ENCODE measurements at places on chromosomes 2 and 18. TPM values are rescaled to one million over a fixed set of nuclear protein-coding genes. Genes with fewer than 3 reads are reported as not detected.

DNA sequence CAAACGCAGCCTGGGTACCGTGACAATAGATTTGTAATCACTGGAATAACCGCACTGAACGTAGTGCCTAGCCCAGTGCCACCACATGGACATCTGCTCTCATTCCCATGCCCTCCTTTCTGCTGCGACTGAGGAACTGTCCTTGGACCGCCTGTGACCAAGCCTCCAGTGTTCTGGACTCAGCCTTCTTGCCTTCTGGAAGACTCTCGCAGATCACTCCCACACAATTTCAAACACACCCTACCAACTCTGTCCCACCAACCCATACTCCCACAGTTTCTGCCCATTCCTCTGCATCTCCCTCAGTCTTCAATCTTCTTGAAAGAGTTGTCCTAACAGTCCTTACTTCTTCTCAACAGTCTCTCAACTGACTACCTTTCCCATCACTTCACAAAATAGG is 2.1 kb downstream of the RNF149 start:
- peak; percentile 31 for DNase-seq

GRCh38 chr2:172012677-172013391 is 13.1 kb downstream of the METAP1D start:
- DNase-seq: peak; percentile 92

DNA sequence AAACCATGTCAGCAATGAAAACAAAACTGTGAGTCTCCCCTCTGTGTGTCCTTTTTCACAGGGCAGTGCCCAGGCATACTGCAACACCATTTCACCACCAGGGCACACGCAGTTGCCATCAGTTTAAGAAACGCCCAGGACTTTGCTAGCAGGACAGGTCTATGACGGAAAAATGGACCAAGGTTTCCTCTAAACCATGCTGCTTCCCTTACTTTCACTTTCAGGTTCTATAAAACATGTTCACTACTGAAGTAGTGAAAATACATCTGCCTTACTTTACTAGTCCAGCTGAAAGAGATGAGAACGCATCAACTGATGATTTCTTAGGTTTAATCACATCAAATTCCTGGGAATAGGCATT is 110.5 kb downstream of the TCF4 start:
- peak; percentile 81 for DNase-seq

DNA sequence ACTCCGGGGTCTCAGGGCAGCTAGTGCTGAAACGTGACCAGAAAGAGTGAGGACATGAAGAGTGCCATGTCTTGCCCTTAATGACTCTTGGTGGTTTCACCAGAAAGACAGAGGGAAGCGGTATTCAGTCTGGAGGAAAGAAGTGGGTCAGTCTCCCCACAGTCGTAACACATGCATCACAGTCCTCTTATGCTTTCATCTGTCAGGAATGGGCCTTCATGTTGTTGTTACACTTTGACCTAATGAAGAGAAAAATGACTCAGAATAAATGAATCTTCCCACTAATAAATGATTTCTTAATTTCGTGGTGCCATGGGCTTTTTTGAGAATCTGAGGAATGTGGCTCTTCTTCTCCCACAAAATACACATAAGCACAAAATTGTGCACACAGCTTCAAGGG is 103.2 kb downstream of the SLC8A1 start:
- no peak for DNase-seq

GRCh38 chr2:157194097-157194688 is 63.3 kb upstream of the GALNT5 start:
- peak; percentile 81 for DNase-seq

DNA sequence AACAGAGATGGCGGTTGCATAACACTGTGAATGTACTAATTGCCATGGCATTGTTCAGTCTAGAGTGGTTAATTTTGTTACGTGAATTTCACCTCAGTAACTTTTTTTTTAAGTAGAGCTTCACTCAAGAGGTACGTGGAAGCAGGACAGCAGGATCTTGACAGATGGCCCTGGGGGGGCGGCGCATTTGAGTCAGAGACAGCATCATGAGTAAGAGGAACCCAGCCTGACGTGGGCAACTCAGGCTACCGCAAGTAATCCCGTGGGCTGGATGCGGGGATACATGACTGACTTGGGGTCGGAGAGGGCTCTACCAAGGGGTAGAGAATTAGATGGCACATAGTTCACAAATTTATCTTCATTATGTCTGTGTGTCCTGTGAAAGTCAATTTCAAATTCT is 38.1 kb upstream of the DAPL1 start:
- DNase-seq: no peak

GRCh38 chr18:76449111-76449453 is 46.0 kb downstream of the ZNF516 start:
- no peak for DNase-seq

DNA sequence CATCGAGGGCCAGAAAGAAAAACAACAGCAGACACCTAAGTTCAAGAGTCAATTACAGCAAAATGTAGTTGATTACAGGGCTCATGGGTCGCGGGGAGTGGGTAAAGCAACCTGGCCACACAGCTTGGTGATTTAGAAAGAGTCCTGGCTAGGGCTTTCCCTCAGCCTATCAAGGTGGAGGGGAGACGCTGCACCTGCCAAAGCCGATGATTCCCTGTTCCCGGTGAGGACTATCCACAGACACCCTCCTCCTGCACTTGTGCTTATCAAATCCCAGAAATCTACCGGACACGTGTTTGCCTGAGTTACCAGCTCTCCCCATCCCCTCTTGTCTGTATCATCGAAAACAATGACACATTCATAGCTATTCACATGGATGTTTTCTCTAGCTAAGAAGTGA is 7.0 kb upstream of the SOX11 start:
- DNase-seq: no peak

- DNase-seq: no peak
Observed at GRCh38 chr2:88959480-88960204, 268.2 kb downstream of the RPIA start.

DNA sequence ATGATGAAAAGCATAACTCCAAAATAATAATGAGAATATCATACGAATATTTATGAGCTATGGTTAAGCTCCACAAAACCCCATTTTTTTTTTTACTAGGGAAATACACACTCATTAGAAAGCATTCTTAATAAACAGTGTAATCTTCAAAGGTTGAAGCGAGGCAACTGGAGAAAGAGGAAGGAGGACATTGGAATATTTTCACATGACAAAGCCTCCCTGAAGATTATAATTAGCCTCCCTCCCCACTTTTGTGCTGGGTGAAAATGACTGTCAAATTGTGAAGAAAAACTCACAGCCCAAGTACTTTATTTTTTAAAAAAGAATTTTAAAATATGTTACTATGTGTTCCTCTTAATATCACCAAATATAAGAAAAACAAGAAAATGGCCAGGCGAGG is 64.1 kb upstream of the NFU1 start:
- DNase-seq: no peak

- DNase-seq: no peak
Observed at GRCh38 chr2:156321243-156321904, 11.1 kb downstream of the NR4A2 start.

DNA sequence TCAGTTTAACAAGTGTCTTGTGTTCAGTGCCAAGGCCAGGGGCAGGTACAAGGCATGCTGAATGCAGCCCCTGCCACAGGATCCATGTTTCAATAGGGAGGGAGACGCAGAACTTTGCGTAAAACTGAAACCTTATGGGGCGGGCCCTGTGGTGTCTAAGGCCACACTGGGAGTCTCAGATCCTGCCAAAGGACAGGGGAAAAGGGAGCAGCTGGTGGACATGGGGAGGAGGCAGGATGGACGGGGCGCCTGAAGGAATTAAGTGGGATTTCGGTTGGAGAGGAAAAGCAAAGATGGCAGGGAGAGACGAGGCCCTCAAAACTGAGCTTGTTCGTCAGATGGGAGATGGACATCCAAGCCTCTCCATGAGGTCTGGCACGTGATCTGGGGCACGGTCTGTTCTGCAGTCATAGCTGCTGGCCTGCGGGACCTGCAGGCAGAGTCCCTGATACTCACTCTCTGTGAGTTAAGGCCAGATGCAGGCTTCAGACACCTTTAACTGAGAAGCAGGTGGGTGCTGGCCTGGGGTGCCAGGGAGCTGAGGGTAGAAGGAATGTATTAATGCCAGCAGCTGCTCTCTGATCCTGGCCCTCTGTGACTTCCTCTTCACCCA is 48.8 kb downstream of the TCF7L1 start:
- DNase-seq: no peak

KIAA2012 gene
- not detected for total RNA-seq

SLC9A4 gene
- total RNA-seq: not detected

CABLES1 gene
- total RNA-seq: 11.8 TPM

UGT1A5 gene
- total RNA-seq: not detected

CFAP65 gene
- not detected for total RNA-seq

MLPH gene
- total RNA-seq: 0.55 TPM

FAM237A gene
- not detected for total RNA-seq

Measured in G401 (cell line).